ENCODE measurements at places on chromosomes 13 and 19.

DNA sequence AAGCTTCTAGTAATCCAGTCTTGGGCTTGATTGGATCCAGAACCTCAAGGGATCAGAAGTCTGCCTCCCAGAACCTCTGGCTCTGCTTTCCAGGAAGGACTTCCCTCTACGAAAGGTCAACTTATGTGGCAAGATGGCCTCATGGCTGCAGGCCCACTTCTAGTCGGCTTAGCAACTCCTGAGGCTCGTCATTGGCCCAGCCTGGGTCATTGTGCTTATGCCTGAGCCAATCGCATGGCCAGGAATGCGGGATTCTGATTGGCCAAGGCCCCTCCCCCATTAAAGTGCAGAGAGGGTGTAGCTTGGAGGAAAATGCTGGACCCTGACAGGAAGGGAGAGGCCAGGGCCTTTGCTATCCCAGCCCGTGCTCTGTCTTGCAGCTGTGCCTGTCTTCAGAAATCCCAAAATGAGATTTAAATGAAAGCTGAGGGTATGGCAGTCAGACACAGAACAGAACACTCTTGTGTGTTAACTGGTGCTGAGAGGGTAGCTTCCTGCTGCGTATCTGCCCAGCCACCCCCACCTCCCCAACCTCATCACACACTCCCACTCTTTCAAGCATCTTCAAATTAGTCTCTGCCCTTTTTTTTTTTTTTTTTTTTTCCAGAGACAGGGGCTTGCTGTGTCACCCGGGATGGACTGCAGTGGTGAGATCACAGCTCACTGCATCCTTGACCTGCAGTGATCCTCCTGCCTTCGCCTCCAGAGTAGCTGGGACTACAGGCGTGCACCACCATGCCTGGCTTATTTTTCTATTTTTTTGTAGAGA is 5.5 kb upstream of the CCNE1 start:
- no peak for DNase-seq

- no peak for DNase-seq
Observed at GRCh38 chr13:45196096-45196495, 4.7 kb downstream of the KCTD4 start.

GRCh38 chr13:50384724-50385123 is 369.5 kb downstream of the KCNRG start:
- DNase-seq, result no peak

DNA sequence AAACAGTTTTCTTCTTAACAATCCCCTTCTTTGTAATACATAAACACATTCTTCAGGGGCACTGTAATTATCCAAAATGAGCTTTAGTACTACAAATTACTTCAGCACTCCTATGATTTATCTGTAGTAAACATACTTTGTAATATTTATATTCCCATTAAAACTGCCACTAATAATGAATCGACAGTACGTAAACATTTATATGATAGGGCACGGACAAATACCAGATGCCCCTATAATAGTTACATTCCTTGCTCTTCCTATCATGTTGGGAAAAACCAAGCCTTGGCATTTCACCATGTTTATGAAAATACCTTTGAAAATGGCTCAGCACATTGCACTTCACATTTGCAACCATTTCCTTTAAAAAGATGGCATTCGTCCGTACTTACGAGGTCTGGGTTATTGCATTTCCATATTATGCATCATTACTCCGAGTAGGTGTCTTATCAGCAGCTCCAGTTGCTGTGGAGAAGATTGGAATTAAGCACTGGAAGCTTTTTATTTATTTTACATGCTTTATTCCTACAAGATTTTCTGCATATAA is 1043.4 kb downstream of the DIAPH3 start:
- DNase-seq, result no peak

- DNase-seq, result no peak
Observed at GRCh38 chr13:97757807-97758206, 195.7 kb upstream of the IPO5 start.

DNA sequence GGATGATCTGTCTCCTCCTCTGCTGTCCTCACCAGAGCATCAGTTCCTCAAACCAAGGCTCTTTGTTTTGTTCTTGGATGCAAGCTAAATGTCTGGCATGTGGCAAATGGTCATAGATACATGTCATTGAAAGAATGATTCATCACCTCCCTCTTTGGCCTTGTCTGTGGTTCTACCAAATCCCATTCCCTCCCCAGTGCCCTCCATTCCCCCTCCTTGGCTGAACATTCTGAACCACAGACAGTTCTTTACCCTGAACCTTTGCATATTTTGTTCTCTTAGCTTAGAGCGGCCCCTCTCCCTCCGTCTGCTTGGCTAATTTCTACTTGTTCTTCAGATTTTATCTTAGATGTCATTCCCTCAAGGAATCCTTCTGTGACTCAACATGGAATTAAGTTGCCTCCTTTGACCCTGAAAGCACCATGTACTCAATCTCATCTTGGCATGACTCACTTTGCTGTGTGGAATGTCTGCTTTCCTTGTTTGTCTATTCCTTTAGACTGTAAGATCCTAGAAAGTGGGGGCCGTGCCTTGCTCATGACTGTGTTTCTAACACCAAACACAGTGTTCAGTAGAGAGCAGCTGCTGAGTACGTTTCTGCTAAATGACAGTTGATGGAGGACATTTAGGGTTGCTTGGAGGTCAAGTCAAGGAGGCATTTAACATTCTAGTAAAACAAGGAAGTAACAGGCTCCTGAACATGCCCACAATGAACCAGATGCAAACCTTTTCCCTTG is 8.1 kb downstream of the ALOX5AP start:
- no peak for DNase-seq

GRCh38 chr19:13100841-13101589 is 1.6 kb downstream of the LYL1 start:
- no peak for DNase-seq

DNA sequence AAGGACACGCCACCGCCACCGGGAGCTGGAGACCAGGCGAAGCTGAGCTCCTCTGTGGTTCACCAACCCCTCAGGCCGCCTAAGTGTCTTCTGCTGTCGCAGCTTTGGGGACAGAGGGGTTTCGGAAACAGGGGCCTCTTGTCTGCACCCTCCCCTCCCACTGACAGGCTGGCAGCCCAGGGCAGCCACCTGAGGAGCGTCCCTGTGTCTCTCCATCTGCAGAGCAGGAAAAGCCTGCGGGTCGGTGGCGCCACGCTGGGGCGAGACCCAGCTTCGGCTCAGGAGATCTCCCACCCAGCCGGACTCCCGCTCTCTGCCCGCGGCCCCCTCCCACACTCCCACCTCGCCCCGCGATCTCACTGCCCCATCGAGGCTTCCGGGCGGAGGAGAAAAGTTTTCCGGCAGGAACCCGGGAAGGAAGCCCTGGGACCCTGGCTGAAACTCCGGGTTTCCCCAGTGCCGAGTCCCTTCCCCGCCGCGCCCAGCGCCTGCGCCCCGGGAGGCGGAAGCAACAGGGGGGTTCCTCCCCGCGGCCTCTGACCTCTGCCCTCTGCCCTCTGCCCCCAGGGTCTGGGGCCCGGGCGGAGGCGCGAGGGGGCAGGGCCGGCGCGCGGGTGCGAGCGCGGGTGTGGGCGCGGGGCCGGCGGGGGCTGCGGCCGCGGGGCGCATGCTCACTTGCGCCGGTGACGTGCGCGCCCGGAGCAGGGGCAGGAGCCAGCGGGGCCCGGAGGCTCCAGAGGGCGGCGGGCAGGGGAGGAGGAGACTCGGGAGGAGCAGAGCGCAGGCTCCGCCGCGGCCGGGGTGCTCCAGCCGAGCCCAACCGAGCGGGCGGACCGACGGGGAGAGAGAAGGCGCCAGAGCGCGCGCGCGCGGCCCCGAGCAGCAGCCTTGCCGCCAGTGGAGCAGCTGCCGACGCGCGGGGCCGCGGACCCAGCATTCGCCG is at the start of gene ATP11A:
ATP11A (plus strand) TSS at position 736 of the 943 bp plus-strand sequence. CDS start 379 bp downstream, outside the sequence.
- DNase-seq, result no peak

GRCh38 chr13:39825886-39826285 is 170.4 kb downstream of the COG6 start:
- no peak for DNase-seq

- DNase-seq, result no peak
Observed at GRCh38 chr13:67101730-67102467, 128.2 kb downstream of the PCDH9 start.

GRCh38 chr19:9552536-9553274 is 14.3 kb upstream of the ZNF426 start:
- no peak for DNase-seq

DNA sequence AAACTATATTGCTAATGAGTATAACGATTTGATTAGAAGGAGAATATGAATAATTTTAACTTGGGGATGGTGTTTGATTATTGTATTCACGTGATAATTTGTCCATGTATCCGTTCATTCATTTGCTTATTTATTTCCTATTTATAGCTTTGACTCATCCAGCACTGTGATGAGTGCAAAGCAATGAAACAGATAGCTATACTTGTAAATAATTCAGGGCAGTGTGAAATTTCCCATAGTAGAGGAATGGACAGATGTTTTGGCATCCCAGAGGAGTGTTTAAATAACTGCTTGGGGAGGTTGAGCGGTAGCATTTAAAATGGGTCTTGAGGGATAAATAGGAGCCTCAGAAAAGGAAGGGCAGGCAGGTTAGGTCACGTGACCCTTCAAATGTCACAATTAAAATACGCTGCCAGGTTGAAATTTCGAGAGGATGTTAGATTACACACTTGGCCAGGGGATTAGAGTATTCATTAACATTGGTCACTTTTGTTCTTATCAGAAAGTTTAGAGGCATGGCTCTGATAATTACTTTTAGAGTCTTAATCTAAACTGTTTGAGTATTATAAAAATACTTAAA is 14.7 kb downstream of the FGF9 start:
- DNase-seq, result no peak

- DNase-seq, result no peak
Observed at GRCh38 chr19:10971107-10971726, 10.4 kb downstream of the SMARCA4 start.

- no peak for DNase-seq
Observed at GRCh38 chr13:48979892-48980291, 4.2 kb downstream of the FNDC3A start.

DNA sequence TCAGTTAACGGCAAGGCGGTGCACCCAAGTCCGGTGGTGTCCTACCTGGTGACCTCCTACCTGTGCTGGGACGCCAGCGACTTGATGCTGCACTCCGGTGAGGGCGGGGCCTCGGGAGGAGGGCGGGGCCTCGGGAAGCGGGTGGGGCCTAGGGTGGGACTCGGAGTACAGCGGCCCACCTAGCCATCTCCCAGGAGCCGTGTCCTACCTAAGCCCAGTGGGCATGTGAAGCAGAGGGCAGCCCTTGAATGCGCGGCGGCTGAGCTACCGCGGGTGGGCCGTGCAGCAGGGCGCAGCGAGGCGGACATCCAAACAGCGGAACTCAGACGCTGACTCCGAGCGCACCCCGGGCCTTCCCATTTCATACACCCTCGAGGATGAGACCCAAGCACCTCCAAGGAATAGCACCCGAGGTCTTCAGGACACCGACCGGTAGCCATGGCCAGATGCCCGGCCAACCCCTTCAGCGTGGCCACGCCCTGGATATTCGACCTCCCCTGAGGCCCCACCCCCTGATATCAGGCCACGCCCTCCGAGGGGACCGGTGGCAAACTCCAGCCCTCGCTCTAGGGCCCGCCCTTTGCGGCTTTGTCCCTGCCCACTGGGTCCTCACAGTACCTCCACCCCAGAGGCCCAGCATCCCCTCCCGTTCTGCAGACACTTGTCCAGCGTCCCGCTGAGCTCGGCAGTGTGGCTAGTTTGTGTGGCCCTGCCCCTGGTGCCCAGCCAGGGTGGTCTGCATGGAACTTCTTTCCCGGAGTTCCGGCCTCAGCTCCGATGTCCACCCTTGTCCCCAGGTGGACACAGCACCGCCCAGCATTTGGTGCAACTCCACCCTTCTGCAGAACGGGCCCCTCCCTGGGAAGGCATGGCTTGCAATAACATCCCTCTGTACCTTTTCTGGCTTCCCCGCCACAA is 5.4 kb downstream of the KLK1 start:
- no peak for DNase-seq

- DNase-seq, result no peak
Observed at GRCh38 chr19:56959205-56959604, 118.7 kb upstream of the PEG3 start.

DNA sequence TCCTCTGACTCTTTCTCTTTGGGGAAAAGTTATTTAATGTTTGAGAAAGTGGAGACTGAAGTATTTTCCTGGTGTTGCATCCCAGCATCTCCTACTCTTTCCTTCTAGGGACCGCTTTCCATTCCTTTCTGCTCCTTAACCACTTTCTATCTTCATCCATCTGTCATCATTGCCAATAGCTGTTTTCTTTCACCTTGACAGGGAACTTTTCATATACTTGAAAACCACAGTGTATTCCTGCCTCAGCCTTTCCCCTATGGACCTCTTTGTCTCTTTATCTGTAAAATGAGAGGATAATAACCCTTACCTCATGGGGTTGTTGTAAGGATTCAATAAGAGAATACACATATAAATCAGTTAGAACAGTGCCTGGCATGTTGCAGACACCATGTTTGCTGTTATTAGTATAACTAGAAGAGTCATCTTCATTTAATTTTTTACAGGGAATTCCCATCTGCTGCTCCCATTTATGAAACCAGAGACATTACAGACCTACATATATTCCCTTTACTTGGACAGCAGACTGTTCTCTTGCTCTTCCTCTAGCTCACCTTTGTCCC is 31.8 kb downstream of the LCP1 start:
- no peak for DNase-seq

DNA sequence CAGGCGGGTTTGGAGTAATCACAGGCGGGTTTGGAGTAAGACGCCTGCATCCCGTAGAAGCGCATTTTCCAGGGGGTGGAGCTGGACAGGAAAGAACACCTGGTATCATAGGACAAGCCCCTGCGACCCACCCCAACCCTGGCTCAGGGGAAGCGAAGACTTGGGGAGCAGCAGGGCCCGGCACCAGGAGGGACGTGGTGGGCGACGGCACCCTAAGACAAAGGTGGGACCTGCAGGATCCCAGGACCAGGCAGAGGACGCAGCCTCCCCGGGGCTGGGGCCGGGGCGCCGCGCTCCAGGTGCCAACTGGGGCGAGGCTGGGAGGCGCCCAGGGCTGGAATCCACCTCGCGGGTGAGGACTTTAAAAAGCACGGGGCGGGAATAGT is 520 bp downstream of the ZNF600 start:
- DNase-seq, result no peak

- DNase-seq, result no peak
Observed at GRCh38 chr19:32720216-32720935, 809 bp downstream of the TDRD12 start.

DNA sequence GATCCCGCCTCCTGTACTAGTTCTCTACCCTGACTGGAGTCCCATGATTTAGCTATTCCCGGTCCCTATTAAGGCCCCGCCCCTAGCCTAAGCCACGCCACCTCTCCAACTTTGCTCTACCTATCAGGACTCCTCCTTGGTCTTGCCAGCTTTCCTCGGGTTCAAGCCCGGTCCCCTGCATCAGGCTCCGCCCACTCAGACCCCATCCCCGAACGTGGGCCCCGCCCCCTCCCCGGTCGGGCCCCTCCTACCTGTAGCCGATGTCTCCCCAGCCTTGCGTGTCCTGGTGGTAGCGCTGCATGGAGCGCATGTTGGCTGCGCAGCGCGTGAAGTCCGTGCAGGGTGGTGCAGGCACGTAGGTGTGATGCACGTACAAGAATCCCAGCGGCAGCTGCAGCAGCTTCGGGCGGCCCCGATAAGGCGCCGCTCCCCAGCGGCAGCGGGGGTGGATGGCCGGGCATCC is 7.3 kb upstream of the RASAL3 start:
- DNase-seq, result no peak

Measured in NCI-H524 treated with DMSO at 0.1 percent for 48 hours (cell line).